Mammary microvascular endothelial cell (primary cell): ENCODE measurements at places on chromosomes 2 and 18. TPM values are rescaled to one million over a fixed set of nuclear protein-coding genes. Genes with fewer than 3 reads are reported as not detected.

The RTP5 gene
- not detected in 2 replicates for total RNA-seq

The TRPM8 gene
- total RNA-seq, result not detected in 2 replicates

The SH3RF3 gene
- 18.1 and 19.1 TPM in 2 replicates for total RNA-seq

The FBLN7 gene
- total RNA-seq, result 1.9 and 2.2 TPM in 2 replicates

The OTOS gene
- not detected in 2 replicates for total RNA-seq

The LCT gene
- total RNA-seq, result not detected in 2 replicates

The PID1 gene
- total RNA-seq, result 0.20 and 0.53 TPM in 2 replicates

The GKN1 gene
- total RNA-seq, result not detected in 2 replicates

The CD8A gene
- total RNA-seq, result not detected in 2 replicates

The LYPD6 gene
- 2.6 and 3.9 TPM in 2 replicates for total RNA-seq

The GCG gene
- not detected in 2 replicates for total RNA-seq

The TACR1 gene
- not detected in 2 replicates for total RNA-seq

The TWIST2 gene
- total RNA-seq, result 0.10 and 0.20 TPM in 2 replicates

The GAD1 gene
- total RNA-seq, result not detected in 2 replicates

The SNORC gene
- total RNA-seq, result 0.10 and 1.6 TPM in 2 replicates

The ABCG8 gene
- total RNA-seq, result not detected in 2 replicates

The NEU2 gene
- not detected in 2 replicates for total RNA-seq

The PSMG2 gene
- total RNA-seq, result 98.3 and 100 TPM in 2 replicates

The HNMT gene
- 1.4 and 5.5 TPM in 2 replicates for total RNA-seq

The AQP4 gene
- total RNA-seq, result not detected in 2 replicates

The MAP3K19 gene
- not detected in 2 replicates for total RNA-seq

The CACNB4 gene
- not detected in 2 replicates for total RNA-seq

The UGT1A1 gene
- not detected in 2 replicates for total RNA-seq

The FLACC1 gene
- total RNA-seq, result 0.44 TPM in 1 of 2 replicates, not detected in the other

The CFAP65 gene
- total RNA-seq, result not detected in 2 replicates

The LYPD6B gene
- total RNA-seq, result not detected in 2 replicates

The CLEC4F gene
- total RNA-seq, result 0.10 TPM in 1 of 2 replicates, not detected in the other

The EMX1 gene
- total RNA-seq, result not detected in 2 replicates

The IMMT gene
- total RNA-seq, result 68.4 and 81.7 TPM in 2 replicates

The CRACDL gene
- total RNA-seq, result 12.0 and 13.3 TPM in 2 replicates

The HOXD1 gene
- total RNA-seq, result 3.7 and 7.3 TPM in 2 replicates

The COPS7B gene
- 22.3 and 25.9 TPM in 2 replicates for total RNA-seq

The NPAS2 gene
- total RNA-seq, result 6.8 and 21.7 TPM in 2 replicates

The CAPN10 gene
- total RNA-seq, result 17.9 and 23.1 TPM in 2 replicates

The NEUROD1 gene
- total RNA-seq, result not detected in 2 replicates

The RNF25 gene
- total RNA-seq, result 19.9 and 26.9 TPM in 2 replicates

The SCN9A gene
- 0.30 and 1.00 TPM in 2 replicates for total RNA-seq

The HAAO gene
- not detected in 2 replicates for total RNA-seq

The MYCN gene
- total RNA-seq, result 0.39 and 0.73 TPM in 2 replicates

The IL37 gene
- total RNA-seq, result not detected in 2 replicates

The ZNF397 gene
- 1.6 and 2.3 TPM in 2 replicates for total RNA-seq

The ALPG gene
- total RNA-seq, result 0.07 TPM in 1 of 2 replicates, not detected in the other

The CNTNAP5 gene
- not detected in 2 replicates for total RNA-seq

The TXNDC2 gene
- not detected in 2 replicates for total RNA-seq

The DNAH6 gene
- under 0.01 and 0.05 TPM in 2 replicates for total RNA-seq

The VIT gene
- total RNA-seq, result not detected in 2 replicates

The COLEC12 gene
- 1.7 TPM in 2 replicates for total RNA-seq

The ANKRD62 gene
- total RNA-seq, result not detected in 2 replicates
